ENCODE measurements at places on chromosomes 12 and 14.

GRCh38 chr12:95504140-95504539, 30.2 kb downstream of the METAP2 start:
- no peak for DNase-seq

DNA sequence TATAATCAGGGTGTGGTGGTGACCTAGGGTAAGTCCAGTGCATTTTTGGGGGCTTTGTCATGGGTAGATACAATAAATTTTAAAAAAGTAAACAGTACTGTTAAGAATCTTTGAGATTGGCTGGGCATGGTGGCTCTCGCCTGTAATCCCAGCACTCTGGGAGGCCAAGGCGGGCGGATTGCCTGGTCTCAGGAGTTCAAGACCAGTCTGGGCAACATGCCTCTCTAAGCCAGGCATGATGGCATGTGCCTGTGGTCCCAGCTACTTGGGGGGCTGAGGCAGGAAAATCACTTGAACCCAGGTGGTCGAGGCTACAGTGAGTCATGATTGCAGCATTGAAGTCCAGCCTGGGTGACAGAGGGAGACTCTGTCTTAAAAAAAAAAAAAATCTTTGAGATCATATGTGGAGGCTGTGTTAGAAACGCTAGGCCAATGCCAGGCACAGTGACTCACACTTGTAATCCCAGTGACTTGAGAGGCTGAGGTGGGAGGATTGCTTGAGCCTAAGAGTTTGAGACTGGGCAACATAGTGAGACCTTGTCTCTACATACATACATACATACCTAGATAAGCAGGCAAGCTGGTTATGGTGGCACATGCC, 67.7 kb downstream of the PRKCH start:
- DNase-seq, result no peak

GRCh38 chr14:59197695-59198262, 9.3 kb downstream of the DAAM1 start:
- no peak for DNase-seq

GRCh38 chr14:87784386-87784785, 208.6 kb downstream of the GALC start:
- no peak for DNase-seq

GRCh38 chr12:132264086-132265010, 65.0 kb downstream of the GALNT9 start:
- no peak for DNase-seq

DNA sequence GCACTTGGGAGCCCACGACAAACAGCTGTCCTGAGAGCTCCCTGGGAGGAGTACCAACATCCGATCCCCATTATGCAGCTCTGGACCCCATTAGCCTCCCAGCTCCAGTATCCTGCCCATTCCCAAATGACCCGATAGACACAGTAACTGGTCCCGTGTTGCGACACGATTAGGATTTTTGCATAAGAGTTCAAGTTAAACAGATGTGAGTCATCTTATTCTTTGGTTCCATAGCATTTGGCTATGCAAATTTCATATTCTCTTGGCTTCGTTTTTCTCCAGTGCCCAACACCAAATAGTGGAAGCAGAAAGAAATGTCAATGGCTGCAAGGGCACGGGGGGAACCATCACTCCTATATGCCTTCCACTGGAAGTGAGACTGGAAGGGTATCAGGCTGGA, 43.0 kb upstream of the LRRC10 start:
- DNase-seq, result no peak

DNA sequence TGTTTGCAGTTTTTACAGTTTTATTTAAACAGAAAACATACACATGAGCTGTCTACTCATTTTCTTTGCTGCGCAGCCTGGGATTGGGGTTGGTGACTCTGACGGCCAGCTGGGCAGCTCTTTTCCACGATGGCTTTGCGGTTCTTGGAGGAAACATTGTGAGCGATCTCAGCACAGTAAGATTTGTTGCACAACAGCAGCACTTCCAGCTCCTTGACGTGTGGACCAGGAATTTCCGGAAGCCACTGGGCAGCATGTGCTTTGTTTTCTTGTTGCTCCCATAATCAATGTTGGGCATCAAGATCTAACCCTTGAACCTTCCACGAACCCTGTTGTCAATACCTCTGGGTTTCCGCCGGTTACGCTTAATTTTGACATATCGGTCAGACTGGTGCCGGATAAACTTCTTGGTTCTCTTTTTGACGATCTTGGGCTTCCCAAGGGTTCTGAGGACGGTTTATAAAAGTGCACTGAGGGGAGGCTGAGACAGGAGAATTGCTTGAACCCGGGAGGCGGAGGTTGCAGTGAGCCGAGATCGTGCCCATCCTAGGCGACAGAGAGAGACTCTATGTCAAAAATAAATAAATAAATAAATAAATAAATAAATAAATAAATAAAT, 21.8 kb downstream of the FKBP11 start:
- DNase-seq, result no peak

GRCh38 chr12:116153983-116154382, 123.5 kb downstream of the MED13L start:
- no peak for DNase-seq

DNA sequence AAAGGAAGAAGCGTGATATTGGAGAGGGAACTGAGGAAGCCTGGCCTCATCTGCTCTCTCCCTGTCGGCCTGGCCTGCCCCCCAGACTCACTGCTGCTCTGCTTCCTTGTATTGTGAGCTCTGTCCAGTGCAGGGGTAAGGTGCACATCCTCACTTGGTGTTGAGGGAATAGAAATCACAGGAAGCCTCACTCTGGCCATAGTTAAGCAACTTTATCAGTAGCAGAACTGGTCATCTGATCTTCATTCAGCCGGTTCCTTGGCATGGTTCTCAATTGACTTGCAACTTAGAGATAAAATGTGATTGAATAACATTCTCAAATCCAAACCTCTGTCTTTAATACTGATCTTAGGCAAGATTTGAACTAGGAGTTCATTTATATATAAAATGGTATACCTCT, 11.5 kb upstream of the CCDC175 start:
- no peak for DNase-seq

Data from T-helper 9 cell (primary cell).